ENCODE measurements at places on chromosomes 12 and 14.

GRCh38 chr12:128076188-128076587, 190.8 kb upstream of the TMEM132C start:
- DNase-seq, result peak; percentile 90

DNA sequence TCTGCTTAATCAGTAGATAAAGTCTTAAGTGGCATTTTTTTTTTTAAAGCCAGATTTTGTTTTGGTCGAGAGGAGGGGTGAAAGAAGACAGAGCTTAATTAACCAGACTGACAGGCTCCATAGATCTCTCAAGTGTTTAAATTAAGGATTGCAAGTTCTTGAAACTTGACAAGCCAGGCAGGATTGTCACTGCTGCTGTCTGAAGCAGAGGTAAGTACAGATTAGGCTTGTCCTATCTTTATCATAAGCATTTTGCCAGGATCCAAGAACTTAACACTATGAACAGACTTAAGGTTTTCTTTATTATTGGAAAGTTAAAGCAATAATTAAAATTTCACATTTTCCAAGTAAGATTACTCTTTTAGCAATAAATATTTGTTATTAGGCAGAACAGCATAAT, 179.6 kb upstream of the LMO3 start:
- DNase-seq, result no peak

GRCh38 chr12:62625228-62625627, 158.6 kb downstream of the MON2 start:
- no peak for DNase-seq

GRCh38 chr14:104933746-104934733, 9.4 kb downstream of the PLD4 start:
- peak; percentile 1 for DNase-seq

DNA sequence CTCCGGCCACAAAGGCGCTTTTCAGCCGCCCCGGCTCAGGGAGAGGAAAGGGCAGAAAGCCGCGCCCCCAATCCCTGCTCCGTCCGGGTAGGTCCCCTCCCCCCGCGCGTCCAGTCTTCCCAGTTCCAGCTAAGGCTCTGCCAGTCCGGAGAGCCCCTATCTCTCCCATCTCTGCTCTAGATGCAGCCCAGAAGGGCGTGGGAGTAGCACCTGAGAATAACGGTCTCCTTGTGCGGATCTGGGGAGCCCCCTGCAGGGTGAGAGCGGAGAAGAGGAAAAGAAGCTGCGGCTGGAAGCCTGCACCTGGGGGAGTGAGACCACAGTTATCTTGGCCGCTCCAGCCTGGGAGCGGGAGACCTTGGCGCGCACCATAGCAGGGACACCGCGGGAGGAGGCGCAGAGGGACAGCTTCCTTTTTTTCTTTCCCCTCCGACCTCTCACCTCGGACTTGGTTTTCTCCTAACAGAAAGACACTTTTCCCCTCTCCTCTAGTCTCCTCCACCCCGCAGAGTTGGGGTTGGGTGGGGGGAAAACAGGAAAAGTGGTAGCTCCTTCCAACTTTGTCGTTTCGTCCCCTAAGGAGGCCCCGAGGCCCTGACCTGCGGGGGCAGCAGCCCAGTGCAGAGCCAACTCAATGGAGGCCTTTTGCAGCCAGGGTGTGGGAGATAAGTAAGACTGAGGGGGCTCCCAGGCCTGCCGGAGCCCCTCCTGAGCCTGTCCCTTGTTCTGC, 2.4 kb downstream of the DHH start:
- DNase-seq, result peak; percentile 53

DNA sequence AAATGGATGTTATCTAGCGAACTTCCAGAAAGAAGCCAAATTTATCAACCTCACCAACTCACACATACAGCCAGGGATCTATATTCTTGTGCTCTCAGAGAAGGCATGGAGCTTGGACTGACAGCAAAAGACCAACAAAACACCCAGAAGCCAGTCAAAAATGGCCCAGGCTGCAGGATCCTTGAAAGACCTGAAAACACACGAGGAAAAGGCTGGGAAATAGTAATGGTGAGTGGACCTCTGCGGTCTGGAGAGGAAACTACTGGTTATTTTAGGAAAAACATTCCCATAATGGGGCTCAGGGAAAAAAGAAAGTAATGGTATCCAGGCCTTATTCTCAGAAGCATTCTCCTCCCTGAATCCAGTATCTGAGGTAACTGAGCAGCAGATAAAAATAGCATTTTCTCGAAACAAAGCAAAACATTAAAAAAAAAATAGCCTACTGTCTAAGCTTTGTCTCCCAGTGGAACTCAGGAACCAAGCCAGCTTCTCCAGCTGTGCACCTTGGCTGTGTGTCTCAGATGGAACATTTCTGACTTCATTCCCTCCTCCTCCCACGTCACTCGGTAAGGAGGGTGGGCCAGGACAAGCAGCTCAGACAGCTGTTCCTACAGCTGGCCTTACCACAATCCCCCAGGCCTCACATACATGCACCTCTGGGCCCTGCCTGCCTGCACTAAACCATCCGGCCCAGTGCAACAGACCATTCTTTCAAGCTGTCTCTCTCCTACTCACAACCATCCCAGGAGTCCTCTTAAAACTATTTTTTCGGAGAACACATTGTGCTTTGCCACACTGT, 249.9 kb downstream of the DAD1 start:
- no peak for DNase-seq

GRCh38 chr12:115569345-115570068, 708.0 kb downstream of the MED13L start:
- DNase-seq, result no peak

- no peak for DNase-seq
Measured at GRCh38 chr12:43111608-43112007, 440.4 kb downstream of the ADAMTS20 start.

DNA sequence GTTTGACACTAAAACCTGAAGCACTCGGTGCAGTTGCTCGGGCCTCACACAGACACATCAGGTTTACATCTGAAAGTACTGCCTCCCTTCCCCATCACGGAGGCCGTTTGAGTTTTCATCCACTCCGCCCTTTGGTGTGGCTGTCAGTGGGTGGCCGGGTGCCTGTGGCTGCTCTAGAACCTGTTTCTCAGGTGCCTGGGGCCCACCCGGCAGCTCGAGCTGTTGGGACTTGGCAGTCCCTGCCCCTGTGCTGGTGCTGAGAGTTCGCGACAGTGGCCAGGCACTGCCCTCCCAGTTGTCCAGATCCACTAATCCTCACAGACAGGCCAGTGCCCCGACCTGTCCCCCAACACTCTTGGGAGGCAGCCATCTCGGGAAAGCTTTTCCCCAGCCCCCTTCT, 22.4 kb downstream of the XRCC3 start:
- no peak for DNase-seq

GRCh38 chr12:67837876-67838275, 151.4 kb upstream of the IFNG-AS1 start:
- no peak for DNase-seq

GRCh38 chr12:91994208-91994797, 151.3 kb downstream of the BTG1 start:
- no peak for DNase-seq

DNA sequence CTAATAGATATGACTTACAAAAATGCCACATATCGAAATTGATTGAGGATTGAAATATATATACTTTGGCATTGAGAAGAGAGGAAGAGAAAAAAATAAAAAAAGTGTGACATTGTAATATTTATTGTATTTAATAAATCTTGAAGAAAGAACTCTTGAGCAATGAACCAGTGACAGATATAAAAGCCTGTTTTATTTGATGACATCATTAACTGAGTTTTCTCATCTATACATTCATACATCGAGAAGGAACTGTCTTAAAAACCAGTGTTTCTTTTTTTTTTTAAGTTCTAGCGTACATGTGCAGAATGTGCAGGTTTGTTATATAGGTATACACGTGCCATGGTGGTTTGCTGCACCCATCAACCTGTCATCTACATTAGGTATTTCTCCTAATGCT, 368.2 kb downstream of the SNAPC1 start:
- no peak for DNase-seq

GRCh38 chr12:124599074-124599999, 31.9 kb upstream of the NCOR2 start:
- DNase-seq, result peak; percentile 56

DNA sequence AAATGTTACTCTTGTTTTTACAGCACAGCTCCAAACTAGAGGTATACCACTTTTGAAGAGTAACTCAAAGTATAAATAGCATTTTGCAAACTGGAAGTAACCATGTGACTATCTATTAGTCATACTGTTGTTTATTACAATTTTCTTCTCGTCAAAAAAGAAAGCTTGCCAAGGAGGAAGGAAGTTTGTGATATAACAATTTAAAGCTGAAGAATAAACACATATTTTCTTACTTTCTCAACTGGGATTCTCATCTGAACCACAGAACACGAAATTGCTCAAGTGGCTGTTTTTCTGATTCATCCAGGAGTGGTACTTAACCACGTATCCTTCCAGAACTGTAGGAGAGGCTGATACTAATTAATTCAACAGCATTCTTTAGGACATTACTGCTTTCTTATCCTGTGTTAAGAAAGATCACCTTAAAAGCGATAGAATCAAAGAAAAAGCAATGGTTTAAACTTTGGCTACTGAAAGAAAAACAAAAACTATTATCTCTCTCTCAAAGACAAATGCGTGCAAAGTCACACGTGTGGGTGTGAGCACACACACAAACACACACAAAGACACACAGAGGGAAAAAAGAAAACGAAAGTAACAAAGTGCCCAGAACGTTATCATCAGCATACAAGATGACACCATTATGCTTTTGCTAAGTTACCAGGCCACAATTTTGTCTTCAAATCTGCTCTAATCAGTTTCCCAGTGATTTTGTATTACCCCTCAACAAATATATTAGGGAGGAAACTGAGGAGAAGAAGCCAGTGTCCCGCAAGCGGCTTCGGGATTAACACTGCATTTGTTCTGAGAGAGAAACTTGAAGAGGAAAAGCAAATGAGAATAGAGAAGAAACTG, at the start of gene CLEC2B:
Gene CLEC2B, minus strand, starts transcription at position 48 of the 855 bp plus-strand sequence.
- peak; percentile 65 for DNase-seq

GRCh38 chr12:122031342-122032216, 9.9 kb downstream of the BCL7A start:
- peak; percentile 66 for DNase-seq

DNA sequence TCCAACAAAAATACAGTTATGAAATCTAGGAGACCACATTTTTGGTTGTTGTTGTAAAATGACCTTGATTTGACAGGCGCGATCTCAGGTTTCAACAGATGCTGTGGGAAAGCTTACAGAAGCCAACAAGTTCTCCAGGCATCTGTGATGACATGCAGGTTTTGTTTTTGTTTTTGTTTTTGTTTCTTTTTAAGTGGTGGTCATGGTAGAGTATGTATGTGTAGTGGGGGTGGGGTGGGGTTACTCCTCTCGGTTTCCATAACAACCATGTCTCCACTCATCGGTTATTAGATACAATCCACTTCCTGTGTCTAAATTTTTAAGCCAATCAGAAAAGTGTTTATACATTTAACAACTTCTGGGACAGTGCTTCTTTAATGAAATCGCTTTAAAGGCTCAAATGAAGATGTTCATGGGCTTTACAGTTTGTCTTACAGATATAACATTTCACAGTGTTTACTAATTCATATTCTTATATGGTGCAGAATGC, 199.9 kb upstream of the FOXN3 start:
- DNase-seq, result peak; percentile 50

DNA sequence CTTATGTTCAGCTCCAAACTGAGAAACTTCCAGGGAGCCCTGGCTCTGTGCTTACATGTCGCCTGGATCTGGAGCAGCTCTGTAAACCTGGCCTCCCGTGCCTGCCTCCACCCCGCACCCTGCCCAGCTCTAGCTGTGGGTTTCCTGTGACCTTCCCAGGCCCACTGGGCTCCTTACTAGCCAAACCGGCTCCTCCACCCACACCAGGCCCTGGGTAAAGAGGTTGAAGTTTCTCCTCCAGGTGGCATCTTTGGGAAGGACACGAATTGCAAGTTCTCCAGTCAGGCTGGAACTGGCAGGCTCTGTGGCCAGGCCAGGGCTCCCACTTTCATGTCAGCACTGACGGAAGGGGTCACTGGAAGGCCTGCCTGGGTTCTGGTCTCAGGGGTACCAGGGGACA, 60.9 kb upstream of the ZFP36L1 start:
- no peak for DNase-seq

- DNase-seq, result peak; percentile 83
Measured at GRCh38 chr14:70707138-70708038, 65.7 kb downstream of the TTC9 start.

DNA sequence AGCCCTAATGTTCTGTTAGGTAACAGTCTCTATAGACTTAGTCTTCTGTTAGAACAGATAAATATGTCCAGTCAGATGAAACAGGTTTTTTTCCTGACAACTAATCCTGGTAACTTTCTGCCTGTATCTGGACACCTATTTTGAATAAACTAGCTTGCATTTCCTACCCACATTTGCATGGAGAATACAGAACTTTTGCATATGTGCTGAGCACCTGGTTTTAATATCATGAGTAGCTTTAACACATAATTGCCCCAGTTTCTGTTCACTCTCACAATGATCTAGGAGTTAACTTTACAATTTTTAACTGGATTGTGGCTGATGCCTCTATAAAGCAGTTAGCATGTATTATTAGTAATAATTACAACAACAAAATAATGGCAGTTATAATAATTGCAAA, 111.7 kb downstream of the KTN1 start:
- no peak for DNase-seq

- peak; percentile 7 for DNase-seq
Measured at GRCh38 chr12:79329933-79330332, 360.8 kb downstream of the PAWR start.

DNA sequence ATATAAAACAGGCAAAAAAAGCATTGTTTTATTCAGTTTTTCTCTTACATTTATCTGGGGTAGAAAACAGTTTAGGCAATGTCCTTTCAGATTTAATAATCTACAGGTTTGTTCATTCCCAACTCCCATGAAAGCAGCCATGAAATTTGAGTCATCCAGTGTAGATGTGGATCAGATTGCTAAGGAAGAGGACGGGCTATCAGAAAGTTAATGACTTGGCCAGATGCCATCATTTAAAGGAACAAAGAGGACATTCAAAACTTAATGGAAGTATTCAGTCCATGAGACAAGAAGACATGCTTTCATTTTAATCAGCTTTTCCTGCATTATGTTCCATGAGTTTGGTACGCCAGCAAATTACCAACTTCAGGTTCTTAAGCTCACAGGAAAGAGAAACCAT, 31.1 kb upstream of the POC1B start:
- DNase-seq, result no peak

GRCh38 chr12:87382959-87383566, 646.1 kb downstream of the C12orf50 start:
- no peak for DNase-seq

DNA sequence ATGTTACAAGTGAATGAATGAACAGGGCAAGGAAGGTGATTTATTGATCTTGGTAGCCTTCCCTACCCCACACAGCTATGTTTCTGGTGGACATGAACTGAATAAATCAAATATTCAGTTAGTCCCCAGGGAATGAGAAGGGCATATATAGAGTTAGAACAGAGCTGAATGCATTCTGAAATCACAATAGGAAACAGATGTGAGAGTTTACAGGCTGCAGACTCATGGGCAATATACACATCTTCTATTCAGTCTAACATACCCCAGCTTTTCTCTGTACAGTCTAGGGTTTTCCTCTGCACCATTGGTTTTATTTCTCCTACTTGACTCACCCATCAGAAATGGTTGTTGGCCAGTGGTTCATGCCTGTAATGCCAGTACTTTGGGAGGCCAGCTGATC, 7.3 kb upstream of the STX2 start:
- peak; percentile 53 for DNase-seq
